Osteocyte (in vitro differentiated cells): ENCODE measurements at places on chromosomes 7 and 10. TPM values are rescaled to one million over a fixed set of nuclear protein-coding genes. Genes with fewer than 3 reads are reported as not detected.

TBC1D12 gene
- 16.8 and 19.4 TPM in 2 replicates for total RNA-seq

GRCh38 chr7:35723011-35723410, 28.1 kb upstream of the HERPUD2 start:
- H3K4me3 ChIP-seq, result no peak overlapping the region
- H3K27ac ChIP-seq, result no peak overlapping the region
- no peaks in the 10 kb centered on the region for H3K4me1 ChIP-seq
- no peaks in the 10 kb centered on the region for H3K36me3 ChIP-seq

GRCh38 chr10:22651276-22651980, 63.0 kb downstream of the PIP4K2A start:
- DNase-seq, result no peak
- H3K27ac ChIP-seq, result peak overlapping the region; percentile 27
- peaks cover 53% of the 10 kb centered on the region for H3K4me1 ChIP-seq
- H3K4me3 ChIP-seq, result no peak overlapping the region

- H3K27ac ChIP-seq, result peak within 1 kb of the TSS; percentile 100
- peaks cover 18% of the 10 kb centered on the region for H3K36me3 ChIP-seq
- H3K27me3 ChIP-seq, result no peaks in the 10 kb centered on the region
- peak within 1 kb of the TSS; percentile 100 for H3K4me3 ChIP-seq
Observed at GRCh38 chr7:100428199-100428966, at the start of gene ZCWPW1. TSS of gene ZCWPW1 (minus strand) at chr7:100428703. CDS start at chr7:100420649, 8,054 bp downstream.

GRCh38 chr10:68184546-68184945, 47.4 kb downstream of the ATOH7 start:
- no peak for DNase-seq
- H3K27ac ChIP-seq, result no peak overlapping the region
- no peak overlapping the region for H3K4me3 ChIP-seq
- H3K36me3 ChIP-seq, result no peaks in the 10 kb centered on the region
- no peaks in the 10 kb centered on the region for H3K27me3 ChIP-seq

DNA sequence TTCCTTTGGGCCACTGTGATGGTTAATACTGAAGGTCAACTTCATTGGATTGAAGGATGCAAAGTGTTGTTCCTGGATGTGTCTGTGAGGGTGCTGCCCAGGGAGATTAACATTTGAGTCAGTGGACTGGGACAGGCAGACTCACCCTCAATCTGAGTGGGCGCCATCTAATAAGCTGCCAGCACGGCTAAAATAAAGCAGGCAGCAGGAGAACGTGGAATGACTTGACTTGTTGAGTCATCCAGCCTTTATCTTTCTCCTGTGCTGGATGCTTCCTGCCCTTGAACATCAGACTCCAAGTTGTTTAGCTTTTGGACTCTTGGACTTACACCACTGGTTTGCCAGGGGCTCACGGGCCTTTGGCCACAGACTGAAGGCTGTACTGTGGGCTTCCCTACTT, 1046.9 kb downstream of the TYW1 start:
- H3K27ac ChIP-seq, result no peak overlapping the region
- no peaks in the 10 kb centered on the region for H3K27me3 ChIP-seq
- no peaks in the 10 kb centered on the region for H3K36me3 ChIP-seq
- no peak overlapping the region for H3K4me3 ChIP-seq
- no peak for DNase-seq

LIPF gene
- not detected in 2 replicates for total RNA-seq

DNA sequence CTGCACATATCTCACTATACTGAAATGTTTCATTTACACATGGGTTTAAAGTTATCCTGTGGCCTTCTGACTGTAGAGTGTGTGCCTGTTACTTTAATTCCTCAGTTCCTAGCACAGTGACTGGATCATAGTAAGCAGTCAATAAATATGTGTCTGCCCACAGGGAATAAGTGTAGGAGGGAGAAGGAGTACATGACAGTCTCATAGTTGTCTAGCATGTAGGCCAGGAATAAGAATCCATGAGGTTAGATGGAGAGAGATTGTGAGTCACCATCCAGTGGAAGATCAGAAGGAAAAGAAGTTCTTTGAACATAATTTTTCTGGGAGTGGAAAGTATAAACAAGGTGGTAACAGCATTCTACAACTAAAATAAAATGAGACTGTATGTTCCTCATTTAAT, 36.6 kb upstream of the SEMA3A start:
- no peak overlapping the region for H3K4me3 ChIP-seq
- H3K27me3 ChIP-seq, result no peaks in the 10 kb centered on the region
- no peak for DNase-seq
- no peaks in the 10 kb centered on the region for H3K36me3 ChIP-seq
- H3K27ac ChIP-seq, result no peak overlapping the region

- peak; percentile 83 for DNase-seq
- no peaks in the 10 kb centered on the region for H3K36me3 ChIP-seq
- no peak overlapping the region for H3K4me3 ChIP-seq
- H3K4me1 ChIP-seq, result peaks cover 20% of the 10 kb centered on the region
Observed at GRCh38 chr7:159028508-159029401, 115.9 kb downstream of the VIPR2 start.

- no peak for DNase-seq
- H3K27me3 ChIP-seq, result no peaks in the 10 kb centered on the region
- H3K4me3 ChIP-seq, result no peak overlapping the region
- no peak overlapping the region for H3K27ac ChIP-seq
Observed at GRCh38 chr7:157762824-157763223, 426.0 kb downstream of the DNAJB6 start.
